ENCODE measurements at places on chromosomes 16 and 17.

DNA sequence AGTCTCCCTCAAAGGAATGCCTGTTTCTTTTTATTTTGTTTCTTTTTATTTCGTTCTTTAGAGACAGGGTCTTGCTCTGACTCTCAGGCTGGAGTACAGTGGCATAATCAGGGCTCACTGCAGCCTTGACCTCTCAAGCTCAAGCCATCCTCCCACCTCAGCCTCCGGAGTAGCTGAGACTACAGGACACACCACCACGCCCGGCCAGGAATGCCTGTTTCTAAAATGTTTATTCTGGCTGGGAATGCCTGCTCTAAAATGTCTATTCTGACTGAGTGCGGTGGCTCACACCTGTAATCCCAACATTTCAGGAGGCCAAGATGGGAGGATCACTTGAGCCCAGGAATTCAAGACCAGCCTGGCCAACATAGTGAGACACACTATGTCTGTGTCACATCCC, 2.5 kb upstream of the MMP28 start:
- DNase-seq, result no peak

- DNase-seq, result no peak
Observed at GRCh38 chr16:4273858-4274311, 1.1 kb upstream of the TFAP4 start.

- DNase-seq, result no peak
Observed at GRCh38 chr17:50207792-50208567, 6.5 kb upstream of the COL1A1 start.

- no peak for DNase-seq
Observed at GRCh38 chr16:81956213-81956948, 54.9 kb downstream of the SDR42E1 start.

DNA sequence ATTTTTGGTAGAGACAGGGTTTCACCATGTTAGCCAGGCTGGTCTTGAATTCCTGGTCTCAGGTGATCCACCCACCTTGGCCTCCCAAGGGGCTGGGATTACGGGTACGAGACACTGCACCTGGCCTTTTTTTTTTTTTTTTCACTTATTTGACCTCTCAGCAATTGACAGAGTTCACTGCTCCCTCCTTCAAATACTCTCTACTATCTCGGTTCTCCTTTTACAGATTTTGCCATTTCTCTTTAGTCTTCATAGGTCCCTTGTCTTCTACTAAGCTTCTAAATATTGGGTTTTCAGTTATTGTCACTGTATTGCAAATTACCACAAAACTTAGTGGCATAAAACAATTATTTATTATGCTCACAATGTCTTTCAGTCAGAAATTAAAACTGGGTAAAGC, 159.3 kb downstream of the TRIM37 start:
- DNase-seq, result no peak

DNA sequence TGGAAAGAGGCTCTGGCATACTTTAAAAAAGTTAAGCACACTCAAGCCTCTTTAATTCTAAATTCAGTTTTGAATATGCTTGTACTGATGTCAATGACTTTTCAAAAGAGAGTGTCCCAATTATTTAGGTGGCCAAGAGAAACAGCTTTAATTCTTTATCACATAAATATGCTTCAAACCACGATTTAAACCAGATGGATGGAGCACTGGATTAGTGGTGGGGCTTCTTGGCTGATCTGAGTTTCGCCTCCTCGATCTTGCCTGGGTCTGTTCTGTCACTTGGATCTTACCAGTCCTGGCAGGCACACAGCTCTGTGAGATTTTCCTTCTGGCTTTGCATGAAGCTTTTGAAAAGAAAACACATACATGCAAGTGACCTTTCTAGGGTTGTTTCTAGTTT, 467.8 kb downstream of the MAF start:
- no peak for DNase-seq

DNA sequence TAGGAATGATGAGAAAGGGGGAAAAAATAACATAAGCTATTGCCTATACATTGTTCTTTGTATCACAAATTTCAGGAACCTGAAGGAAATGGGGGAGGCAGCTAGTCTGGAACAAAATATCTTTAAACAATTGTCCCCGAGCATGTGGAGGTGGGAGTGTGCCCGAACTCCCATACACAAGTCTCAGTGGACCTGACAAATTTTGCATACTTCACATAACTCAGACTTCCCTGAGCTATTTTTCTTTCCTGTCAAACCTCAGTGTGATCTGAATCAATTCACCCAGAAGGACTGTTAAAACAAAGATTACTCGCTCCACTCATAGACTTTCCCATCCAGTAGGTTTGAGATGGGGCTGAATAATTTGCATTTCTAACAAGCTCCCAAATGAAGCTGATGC, 1.6 kb upstream of the XPO6 start:
- no peak for DNase-seq

- no peak for DNase-seq
Observed at GRCh38 chr16:83792391-83792790, 15.4 kb upstream of the HSBP1 start.

All from GM12878 (cell line).